ENCODE measurements at places on chromosomes 2 and 18.

- DNase-seq: no peak
These were observed 279.7 kb downstream of the MBD2 start for GRCh38 chr18:53944721-53945120.

GRCh38 chr2:69692424-69692823 lies 48.9 kb upstream of the AAK1 start:
- DNase-seq: no peak

- no peak for DNase-seq
These were observed 58.8 kb downstream of the PARD3B start for GRCh38 chr2:204604061-204604460.

GRCh38 chr2:128091726-128092080 lies 703 bp downstream of the UGGT1 start:
- DNase-seq: no peak

DNA sequence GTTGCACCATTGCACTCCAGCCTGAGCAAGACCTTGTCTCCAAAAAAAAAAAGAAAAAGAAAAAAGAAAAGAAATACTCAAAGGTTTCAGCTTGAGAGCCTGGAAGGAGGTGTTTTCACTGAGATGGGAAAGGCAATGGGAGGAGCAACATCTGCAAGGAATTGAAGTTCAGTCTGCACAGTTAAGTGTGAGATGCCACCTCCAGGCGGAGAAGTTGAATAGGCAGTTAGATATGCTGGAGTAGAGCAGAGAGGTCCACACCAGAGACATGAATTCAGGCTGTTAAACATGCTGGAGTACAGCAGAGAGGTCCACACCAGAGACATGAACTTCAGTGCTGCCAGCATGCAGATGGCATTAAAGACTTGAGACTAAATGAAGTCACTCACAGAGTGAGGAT lies 41.4 kb upstream of the DTNB start:
- DNase-seq: no peak

GRCh38 chr2:66478299-66478698 lies 43.4 kb downstream of the MEIS1 start:
- DNase-seq: no peak

DNA sequence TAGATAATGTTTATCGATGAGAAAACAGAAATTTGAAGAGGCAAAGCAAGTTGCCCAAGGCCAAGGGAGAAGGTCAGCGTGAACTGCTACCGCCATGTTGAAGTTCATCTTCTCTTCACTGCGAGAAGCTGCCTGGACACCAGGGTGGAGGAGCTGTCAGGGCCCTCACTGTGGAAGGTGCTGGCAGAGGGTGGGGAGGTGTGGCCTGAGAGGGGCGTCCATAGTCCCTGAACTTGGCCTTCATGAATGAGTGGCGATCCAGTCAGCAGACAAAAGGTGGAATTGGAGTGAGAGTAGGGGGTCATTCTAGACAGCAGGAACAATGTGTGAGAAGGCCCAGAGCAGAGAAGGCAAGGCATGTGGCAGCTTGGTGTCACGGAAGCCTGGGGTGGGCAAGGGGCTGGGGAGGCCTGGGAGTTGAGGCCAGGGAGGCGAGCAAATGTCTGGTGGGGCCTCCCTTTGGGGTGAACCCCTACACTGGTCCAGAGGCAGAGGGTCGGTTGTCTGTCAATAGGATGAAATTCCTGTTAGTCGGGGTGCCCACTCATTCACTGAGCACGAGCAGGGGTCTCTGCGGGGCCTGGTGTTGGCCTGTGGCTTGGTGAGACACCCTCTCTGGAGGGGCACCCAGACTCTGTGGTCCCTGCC lies 33.3 kb upstream of the KCNF1 start:
- no peak for DNase-seq

GRCh38 chr2:8882094-8882493 lies 44.7 kb upstream of the KIDINS220 start:
- DNase-seq: no peak

GRCh38 chr2:180678625-180678972 lies 301.8 kb upstream of the UBE2E3 start:
- no peak for DNase-seq

GRCh38 chr2:11196246-11196645 lies 41.0 kb downstream of the SLC66A3 start:
- no peak for DNase-seq

DNA sequence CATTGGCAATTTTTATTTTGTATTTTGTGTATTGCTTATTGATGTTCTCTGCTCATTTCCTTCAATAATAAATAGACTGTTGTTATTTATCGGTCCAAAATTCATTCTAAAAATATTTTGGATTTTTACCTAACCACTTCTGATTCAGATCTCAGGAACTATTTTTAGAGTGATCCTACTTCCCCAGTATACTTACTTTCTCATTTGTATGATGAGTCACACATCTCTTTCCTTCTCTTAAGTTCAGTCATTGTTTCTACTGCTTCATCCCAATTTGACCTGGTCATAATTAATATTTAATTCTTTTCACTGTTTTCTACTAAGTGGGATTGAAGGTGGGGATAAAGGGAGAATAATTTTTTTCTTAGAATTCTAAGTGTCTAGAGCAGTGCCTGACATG lies 75.1 kb downstream of the AGPS start:
- no peak for DNase-seq

DNA sequence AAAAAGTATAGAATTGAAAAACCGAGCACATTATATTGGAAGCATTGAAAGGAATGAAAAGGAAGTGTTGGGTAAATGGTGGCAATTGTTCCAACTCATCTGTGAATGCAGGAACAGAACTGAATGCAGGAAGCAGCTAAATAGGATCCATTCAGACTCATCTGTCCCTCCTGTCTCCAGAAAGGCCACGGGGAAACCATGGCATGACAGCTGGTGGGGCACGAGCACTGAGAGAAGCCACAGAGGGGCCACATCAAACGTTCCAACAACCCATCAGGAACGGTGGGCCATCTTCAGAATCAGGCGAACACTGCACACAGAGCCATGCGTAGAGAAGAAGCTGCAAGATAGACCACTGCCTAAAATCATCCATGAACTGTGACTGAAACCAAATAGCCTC lies 138.5 kb upstream of the SLC35G4 start:
- no peak for DNase-seq

GRCh38 chr2:26598996-26599373 lies 42.2 kb downstream of the CIB4 start:
- DNase-seq: no peak

- DNase-seq: no peak
These were observed 31.3 kb downstream of the COLEC12 start for GRCh38 chr18:468955-469790.

Data from activated CD4-positive, CD25-positive, alpha-beta regulatory T cell (primary cell).